ENCODE measurements at places on chromosomes 16 and 17. TPM values are rescaled to one million over a fixed set of nuclear protein-coding genes. Genes with fewer than 3 reads are reported as not detected.

The LCAT gene
- total RNA-seq = 15.3 TPM

DNA sequence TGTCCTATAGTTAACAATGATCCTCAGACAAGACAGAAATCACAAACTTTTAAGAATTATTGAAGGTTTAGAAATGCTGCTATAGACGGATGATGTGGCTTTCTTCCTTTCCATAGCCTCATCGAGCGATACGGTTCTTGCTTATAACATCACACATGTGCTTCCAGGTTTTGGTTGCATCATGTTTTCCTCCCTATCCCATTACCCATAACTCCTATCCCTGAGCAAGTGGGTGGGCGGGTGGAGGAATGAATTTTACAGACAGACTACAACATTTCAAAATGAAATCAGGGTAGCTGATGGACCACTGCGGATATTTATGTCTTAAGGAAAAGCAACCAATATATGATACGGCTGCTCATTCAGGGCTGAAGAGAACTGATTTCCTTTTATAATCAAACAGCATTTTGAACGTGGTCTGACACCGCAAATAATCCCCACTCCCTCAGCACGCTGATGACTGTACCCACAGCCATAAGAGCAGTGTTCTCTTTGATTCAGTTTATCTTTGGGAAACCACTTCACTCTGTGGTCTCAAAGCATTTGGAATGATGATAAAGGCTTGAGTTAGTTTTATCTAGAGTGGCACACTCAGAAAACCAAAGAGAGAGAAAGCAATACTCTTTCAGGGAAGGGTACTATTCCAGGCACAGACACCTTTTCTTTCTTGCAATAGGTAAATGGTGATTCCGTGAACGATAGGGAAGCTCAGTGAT lies 4.6 kb upstream of the AKTIP start:
- no peak for DNase-seq

The COG8 gene
- total RNA-seq = 32.9 TPM

- DNase-seq = peak; percentile 68
Measured at GRCh38 chr16:16861546-16861945, 482.6 kb downstream of the NPIPA7 start.

The TIMM22 gene
- total RNA-seq = 9.2 TPM
